Choroid plexus epithelial cell (primary cell): ENCODE measurements at places on chromosomes 2 and 18.

DNA sequence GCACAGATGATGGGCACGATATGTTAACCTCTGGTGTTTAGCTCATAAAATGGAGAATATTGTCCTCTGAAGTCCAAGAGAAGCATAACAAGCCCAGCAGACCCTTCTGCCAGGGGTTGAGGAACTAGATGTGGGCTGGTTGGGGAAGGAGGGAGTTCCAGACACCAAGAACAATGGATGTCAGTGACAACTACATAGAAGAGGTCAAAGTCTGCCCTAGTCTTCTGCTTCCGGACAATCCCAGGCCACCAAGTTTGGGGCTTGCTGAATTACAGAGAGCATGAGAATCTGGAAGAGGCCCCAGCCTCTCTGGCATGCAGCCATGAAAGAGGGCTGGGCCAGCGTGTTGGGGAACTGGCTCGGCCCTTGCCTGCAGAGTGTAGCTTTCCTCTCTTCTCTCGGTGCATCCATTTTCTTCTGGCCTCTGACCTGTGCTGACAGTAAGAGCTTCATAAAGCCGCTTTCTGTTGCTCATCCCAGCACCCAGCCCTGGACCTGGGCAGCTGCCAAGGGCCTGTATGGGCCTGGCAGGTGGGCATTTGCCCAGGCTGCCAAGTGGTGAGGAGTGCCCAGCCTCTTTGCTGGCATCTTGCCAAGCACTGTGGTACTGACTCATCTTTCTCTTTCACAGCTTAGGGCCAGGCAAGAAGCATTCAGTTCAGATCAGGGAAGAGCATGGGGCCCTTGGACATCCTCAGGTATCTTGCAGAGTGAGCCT is 14.6 kb upstream of the LAPTM4A start:
- peak; percentile 69 for DNase-seq

DNA sequence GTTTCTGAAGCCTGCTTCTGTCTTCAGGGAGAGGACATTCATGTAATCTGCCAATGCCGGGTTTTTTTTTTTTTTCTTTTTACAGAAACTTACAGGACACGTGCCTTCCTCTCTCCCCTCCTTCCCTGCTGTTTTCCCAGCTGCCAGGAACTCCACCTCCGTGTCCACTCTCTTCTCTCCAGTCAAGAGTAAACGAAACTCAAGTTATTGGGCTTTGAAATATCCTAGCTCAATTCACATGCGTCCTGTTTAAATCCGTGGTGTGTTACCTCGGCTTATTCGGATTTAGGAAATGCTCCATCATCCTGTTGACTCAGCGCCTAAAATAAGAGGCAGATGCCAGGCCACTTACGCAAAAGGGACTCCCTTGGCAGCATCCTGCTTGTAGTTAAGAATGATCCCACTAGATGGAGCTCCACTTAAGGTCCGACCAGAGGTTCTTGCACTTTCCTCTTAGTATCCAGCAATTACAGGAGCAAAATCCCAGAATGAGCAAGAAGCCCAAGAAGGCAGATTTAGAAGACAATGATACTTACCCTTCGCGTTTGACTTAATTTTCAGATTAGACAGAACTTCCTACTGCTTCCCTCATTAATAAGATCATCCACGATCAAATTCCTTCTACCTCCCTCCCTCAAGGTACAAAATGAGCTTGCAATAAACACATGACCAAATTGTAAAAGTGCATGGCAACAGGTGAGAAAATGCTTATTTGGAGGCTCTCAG is 97.2 kb upstream of the ZCCHC2 start:
- peak; percentile 98 for DNase-seq

DNA sequence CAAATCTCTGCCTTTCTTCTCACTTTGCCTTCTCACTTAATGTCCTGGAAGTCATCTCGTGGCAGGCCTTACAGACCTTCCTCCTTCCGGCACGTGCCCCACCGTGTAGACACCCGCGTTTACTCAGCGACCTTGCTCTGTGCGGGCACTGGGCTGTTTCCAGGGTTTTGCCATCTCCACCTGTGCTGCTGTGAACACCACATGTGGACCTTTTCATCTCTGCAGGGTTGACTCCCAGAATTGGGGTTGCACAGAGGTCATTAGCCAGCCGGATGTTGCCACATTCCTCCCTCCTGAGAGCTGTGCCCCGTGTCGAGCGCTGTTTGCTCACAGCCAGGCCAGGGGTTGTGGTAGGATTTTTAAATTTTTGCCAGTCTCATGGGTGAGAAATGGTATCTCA is 25.4 kb downstream of the KCNG2 start:
- peak; percentile 19 for DNase-seq

GRCh38 chr2:138671566-138671965 is 108.6 kb downstream of the NXPH2 start:
- DNase-seq = no peak

DNA sequence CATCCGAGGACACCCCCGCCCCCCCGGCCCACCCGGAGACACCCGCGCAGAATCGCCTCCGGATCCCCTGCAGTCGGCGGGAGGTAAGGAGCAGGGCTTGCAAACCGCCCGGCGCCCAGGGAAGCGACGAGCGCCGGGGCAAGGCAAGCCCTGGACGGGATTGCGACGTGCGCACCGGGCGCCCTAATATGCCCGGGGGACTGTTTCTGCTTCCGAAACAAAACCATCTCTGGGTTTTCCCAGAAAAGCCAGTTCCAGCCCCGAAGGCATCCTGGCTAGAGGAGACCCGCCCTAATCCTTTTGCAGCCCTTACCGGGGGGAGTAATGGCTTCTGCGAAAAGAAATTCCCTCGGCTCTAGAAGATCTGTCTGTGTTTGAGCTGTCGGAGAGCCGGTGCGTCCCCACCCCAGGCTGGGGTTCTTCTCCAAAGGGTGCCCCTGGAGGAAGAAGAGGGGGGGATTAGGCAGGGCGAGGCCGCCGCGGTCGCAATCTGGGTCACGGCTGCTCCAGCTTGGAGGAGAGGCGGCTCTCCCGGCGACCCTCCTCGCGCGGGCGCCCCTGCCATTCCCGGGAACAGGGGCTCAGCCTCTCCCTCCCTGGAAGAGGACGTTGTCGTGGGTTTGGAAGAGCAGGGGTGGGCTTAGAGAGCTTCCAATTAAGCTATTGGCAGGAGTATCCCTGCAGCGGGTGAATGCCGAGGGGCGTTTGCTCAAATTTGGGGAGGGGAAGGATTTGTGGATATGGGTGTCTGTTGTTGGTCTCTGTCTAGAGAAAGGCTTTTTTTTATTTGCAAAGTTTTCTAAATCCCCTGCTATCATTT is 521 bp downstream of the MYCN start:
- DNase-seq = no peak

DNA sequence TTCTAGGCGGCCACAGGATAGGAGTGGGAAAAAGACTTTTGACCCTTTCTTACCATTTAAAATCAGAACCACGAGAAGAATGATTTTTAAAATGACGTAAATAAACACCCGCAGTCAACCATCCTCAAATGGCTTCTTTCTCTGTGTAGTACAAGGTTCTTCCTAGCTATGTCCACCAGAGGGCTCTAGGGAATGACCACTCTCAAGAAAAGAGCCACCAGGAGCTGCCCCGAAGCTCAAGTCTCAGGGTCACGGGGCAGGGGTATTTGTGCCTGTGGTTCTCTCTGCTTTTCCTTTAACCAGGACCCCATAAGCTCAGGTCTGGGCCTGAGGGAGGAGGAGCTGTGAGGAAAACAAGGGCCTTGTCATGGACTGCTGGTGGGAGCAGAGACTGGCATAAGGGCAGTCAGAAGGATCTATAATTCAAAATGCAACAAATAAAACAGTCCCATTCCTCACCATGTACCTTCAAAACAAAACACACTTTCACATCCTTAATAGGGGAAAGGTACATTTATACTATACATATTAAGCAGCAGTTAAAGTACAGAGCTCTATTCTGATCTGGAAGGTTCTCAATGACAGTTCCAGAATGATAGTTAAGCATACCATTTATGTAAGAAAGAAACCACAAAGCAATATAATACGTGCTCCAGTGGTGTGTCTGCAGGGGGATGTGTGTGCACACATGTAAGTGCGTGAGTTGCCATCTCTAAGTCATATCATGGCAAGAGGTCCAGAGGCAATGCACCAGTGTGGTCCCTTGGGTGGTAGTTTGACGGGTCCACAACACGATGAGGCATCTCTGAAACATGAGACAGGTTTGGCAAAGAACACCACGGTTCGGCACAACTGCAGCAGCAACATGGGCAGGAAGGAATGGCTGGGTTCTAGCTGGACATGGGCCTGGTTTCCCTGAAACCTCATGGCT is 18.6 kb downstream of the LYPD1 start:
- DNase-seq = peak; percentile 79

DNA sequence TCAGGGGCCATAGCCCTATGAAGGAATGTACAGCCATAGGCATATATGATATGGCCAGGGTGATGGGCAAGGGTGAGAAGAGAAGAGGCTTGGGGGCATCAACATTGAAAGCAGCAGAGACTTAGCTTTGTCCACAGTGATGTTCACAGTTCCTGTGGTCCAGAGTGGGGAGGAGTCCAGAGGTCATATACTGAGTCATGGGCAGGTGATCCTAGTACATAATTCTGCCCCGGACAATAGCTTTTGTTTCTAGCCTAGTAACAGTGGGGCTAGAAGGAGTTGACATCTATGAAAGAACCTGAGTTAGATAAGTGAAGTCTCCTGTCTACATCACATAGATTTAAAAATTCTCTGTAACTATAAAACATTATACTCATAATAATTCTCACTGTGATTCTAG is 496.3 kb upstream of the TNP1 start:
- DNase-seq = no peak

GRCh38 chr2:119476301-119477112 is 44.9 kb downstream of the TMEM37 start:
- DNase-seq = peak; percentile 85

- no peak for DNase-seq
Observed at GRCh38 chr2:217415316-217415715, 555.5 kb upstream of the TNP1 start.

DNA sequence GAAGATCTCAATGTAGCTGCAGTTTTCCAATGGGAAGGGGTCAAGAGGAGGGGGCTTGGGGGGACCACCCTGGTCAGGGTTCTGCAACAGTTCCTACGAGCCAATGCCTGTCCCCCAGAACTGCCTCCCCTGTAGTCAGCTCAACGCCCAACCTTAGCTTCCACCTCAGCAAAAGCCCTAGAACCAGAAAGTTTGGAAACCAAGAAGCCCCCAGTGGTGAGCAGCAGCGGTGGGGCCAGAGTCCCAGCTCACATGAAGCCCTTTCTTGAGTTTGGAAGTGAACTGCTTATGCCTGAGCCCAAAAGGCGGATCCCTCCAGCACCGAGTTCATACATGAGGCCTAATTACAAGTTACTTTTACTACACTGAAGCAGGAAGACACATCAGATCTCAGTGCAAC is 162.4 kb downstream of the HDAC4 start:
- no peak for DNase-seq

DNA sequence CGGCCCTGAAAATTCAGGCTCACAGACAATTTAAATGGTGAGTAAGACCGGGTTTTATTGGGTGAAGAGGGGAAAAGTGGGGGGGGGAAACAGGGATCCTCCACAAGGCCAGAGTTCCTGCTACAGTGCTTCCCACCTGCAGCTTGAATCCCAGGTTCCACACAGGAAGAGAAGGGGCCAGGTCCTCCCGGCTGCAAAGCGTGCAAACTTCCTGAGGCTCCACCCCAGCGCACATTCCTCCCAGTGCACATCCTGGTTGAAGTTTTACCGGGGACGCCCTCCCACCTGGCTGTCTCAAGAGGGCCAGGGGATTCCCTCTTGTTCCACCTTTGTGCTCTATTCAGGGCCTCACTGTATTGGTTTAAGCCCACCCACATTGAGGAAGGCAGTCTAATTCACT is 347.7 kb upstream of the REG3G start:
- no peak for DNase-seq
